ENCODE measurements at places on chromosomes 2 and 18.

- DNase-seq: no peak
Observed at GRCh38 chr2:49028101-49028500, 126.2 kb downstream of the FSHR start.

DNA sequence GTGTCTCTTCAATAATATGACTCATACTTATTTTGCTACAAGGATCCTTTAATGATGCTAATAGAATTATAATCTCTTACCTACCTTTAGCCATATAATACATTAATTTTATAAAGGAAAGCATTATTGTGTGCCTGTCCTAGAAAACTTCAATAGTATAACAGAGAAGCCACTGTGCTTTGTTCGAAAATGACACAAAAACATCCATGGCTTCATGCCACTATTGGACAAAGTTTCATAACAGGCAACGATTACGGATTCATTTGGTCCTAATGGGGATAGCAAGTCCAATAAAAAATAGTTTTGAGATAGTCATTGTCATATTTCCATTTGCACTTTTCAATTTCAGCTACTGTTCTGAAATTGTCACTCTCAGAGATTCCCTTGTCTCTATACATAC, 52.5 kb upstream of the CCDC150 start:
- no peak for DNase-seq

GRCh38 chr2:11692966-11693521, 23.0 kb upstream of the NTSR2 start:
- peak; percentile 68 for DNase-seq

- DNase-seq: no peak
Observed at GRCh38 chr18:31185186-31185950, 22.7 kb upstream of the DSC1 start.

DNA sequence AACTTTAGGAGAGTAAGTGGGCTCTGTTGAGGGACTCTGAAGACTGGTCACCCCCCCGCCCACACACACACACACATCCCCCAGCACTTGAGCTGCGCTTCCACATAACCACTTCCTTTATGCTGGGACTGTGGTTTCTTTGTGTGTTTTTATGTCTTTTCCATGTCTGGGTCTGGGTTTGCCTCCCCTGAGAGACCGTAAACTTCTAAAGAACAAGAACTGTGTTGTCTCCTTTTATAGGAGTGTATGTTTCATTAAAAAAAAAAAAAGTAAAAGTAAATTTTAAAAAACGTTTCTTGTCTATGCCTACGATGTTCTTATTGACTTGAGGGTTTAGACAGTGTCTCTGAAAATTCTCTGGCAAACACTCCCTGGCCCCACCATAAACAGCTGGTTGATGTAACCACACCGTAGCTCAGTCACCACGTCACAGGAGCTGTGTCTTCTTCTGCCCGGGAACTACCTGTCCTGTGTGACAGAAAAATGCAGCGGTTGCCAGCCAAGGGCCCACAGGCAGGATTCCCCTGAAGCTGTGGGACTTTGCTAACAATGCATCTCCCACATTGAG, 68.0 kb downstream of the KLHL29 start:
- no peak for DNase-seq

- no peak for DNase-seq
Observed at GRCh38 chr2:59322005-59322404, 1080.9 kb upstream of the FANCL start.

GRCh38 chr2:132936261-132936660, 266.3 kb upstream of the LYPD1 start:
- no peak for DNase-seq

DNA sequence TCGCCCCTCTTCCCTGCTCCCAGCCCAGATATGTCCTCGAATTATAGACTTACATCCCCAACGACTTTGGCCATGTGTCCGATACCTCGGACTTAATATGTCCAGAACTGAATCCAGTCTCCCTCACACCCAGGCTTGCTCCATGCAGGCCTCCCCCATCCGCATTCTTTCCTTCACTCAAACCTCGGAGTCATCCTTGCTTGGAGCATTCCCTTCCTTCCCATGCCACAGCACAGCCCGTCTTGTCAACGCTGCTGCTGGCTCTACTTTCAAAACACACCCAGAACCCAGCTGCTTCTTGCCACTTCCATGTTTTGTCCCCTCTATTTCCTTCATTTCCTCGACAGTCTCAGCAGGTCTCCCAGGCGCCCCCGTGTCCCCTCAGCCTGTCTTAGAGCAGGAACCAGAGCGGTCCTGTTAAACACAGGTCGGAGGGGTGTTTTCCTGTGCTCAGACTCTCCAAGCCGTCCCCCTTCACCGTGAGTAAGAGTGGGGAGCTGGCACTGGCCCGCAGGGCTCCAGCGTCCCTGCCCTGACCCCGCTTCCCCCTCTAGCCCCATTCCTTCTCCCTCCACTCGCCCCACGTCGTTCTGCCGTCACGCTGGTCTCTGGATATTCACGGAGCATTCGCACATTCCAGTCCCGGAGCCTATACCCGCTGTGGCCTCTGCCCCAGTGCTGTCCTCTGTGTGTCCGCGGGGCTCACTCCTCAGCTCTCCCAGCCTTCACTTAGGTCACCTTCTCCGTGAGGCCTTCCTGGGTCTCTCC, 54.4 kb downstream of the VAPA start:
- no peak for DNase-seq

GRCh38 chr2:190618030-190618429, 30.9 kb upstream of the NAB1 start:
- no peak for DNase-seq

DNA sequence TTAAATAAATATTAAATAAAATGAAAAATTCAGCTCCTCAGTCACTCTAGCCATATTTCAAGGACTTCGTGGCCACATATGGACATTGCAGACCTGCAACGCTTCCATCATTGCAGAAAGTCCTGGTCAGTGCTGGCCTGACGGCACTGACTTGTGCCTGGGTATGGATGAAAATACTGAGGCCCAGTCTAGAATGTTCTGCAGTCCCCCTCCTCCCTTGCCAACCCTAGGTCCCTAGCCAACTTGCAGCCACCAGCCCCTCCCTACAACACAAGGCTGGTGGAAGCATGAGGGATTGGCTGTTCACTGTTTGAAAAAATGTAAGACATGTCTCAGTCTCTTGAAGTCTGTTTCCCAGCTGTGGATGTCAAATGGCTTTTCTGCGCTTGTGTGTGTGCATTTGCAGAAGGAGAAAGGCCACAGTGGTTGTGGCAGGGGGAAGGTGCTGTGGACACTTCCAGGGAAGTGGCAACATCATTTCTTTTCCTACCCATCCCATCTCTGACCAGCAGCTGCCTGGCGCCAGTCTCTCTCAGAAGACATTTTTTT, 9.9 kb downstream of the IGFBP5 start:
- DNase-seq: no peak

DNA sequence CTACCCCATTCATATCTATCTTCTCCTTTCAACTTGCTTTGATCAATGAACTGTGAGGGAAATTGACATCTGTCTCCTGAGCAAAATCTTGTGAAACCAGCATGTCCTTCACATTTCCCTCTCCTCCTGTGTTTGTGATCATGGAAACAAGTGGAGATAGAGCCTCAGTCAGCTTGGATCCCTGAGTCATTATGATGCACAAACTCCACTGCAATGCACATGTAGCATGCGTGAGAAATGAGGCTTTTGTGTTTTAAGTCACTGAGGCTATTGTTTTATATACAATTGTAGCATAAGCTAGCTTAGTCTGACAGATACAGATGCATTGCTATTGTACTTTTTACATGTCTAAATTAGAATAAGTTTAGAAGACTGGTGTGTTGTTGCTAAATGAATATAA, 85.2 kb upstream of the HNMT start:
- DNase-seq: no peak

- no peak for DNase-seq
Observed at GRCh38 chr2:182098648-182099047, 113.0 kb downstream of the PPP1R1C start.

- DNase-seq: peak; percentile 95
Observed at GRCh38 chr2:144414324-144414845, 105.5 kb downstream of the ZEB2 start.
